ENCODE measurements at places on chromosomes 5 and 9. TPM values are rescaled to one million over a fixed set of nuclear protein-coding genes. Genes with fewer than 3 reads are reported as not detected.
A peak's percentile ranks its signal among the peaks of the same experiment; 100 is the strongest.

GRCh38 chr5:96049398-96050272 lies 88.0 kb upstream of the ELL2 start:
- peak; percentile 74 for DNase-seq

PCSK1 gene
- not detected for total RNA-seq

TEK gene
- 3.3 TPM for total RNA-seq

DNA sequence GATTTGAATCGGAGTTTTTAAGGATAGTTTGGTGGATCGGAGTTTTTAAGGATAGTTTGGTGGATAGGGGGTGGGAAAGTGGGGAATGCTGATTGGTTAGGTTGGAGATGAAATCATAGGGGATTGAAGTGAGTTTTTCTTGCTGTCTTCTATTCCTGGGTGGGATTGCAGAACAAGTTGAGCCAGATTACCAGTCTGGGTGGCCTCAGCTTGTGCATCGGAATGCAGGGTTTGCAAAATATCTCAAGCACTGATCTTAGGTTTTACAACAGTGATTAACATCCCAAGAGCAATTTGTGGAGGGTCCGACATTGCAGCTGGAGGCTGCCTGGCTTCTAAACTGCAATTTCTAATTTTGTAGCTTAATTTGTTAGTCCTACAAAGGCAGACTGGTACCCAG lies 23.1 kb upstream of the NXNL2 start:
- no peak for DNase-seq

PTPA gene
- total RNA-seq: 113 TPM

DNA sequence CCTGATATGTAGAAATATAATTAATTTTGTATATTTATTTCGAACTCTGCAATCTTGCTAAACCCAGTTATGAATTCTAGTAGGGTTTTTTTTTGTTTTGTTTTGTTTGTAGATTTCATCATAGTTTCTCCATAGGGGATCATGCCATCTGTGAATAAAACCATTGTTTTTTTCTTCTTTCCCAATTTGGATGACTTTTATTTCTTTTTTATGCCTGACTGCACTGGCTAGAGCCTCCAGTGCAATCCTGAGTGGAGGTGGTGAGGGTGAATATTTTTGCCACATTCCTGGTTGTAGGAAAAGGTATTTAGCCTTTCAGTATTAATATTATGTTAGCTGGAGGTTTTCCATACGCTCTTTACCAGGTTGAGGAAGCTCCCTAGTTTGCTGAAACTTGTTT lies 70.0 kb upstream of the GFPT2 start:
- DNase-seq: no peak

GRCh38 chr9:89686126-89686525 lies 81.3 kb downstream of the GADD45G start:
- DNase-seq: no peak

NANS gene
- total RNA-seq: 68.0 TPM

DNA sequence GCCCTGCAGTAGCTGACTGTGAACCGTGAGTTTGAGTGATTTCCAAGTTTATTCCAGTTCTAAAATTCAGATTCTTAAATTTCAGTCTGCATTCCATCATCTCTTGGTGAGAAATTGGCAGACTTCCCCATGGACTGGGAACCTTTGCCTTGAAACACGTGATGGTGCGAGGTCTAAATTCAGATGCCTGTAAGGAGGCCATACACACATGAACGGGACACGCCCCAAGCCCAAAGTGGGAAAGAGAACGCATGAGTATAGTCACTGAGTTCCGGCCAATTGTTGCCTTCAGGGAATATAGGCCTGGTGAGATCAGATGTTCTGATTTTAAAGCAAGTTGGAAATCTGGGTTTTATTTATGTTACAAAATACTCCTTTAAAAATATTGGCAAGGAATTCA lies 1084.4 kb upstream of the WWC1 start:
- DNase-seq: peak; percentile 45

DNA sequence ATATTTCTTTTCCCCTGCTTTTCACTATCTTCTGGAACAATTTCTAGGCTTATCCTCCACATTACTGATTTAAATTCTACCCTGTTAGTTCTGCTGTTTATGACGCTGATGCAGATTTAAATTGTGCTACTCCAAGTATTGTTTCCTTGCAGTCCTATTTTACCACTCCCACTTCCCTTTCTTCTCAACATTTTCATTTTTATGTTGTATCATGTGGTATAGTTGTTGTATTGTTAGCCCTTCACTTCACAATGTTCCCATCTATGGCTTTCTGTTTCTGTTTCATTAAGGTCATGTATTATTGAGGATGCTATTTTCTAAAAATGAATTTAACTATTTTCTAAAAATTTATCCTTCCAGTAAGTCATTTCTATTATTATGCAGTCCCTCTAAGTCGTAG lies 254.4 kb downstream of the NDUFS4 start:
- no peak for DNase-seq

TPPP gene
- 0.06 TPM for total RNA-seq

DNA sequence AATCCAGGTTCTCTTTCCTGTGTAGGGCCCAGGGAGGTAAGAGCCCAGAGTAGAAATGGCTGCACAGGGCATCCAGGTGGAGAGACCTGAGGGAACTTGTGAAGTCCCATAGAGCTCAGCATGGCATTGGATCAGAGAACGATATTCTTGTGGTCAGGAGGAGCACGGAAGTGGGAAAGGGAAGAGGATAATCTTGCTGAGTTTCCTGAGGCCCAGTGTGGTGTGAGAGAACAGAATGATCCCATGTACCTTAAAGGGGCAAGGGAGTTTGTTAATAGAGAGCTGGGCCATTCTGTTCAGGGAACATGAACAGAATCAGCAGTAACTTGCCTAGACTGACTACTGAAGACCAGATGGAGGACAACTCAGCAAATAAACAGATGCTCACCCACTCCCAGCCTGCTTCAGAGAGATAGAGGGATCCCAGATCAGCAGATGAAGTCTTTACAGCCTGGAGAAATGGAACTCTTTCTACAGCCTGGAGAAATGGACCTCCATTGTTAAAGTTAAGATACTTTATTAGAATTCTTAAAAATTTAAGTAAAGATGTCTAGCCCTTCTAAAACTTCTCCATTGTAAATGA lies 119.7 kb upstream of the ELL2 start:
- DNase-seq: peak; percentile 88

DNA sequence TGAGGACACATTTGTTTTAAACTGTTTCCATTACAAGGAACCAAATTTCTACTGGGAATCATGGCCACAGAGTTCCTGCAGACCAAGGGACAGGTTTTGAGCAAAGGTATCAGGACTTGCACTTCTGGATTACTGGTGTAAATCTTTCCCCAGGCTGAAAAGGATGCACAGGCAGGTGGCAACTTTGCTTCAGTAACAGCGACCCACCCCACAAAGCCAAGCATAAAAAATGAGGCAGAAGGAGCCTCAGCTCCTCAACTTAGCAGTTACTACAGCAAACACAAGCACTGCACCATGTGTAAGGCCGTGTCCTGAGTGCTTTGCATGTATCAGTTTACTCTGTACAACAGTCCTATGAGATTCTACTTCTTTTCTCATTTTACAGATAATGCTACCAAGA lies 251.9 kb downstream of the EBF1 start:
- no peak for DNase-seq

DNA sequence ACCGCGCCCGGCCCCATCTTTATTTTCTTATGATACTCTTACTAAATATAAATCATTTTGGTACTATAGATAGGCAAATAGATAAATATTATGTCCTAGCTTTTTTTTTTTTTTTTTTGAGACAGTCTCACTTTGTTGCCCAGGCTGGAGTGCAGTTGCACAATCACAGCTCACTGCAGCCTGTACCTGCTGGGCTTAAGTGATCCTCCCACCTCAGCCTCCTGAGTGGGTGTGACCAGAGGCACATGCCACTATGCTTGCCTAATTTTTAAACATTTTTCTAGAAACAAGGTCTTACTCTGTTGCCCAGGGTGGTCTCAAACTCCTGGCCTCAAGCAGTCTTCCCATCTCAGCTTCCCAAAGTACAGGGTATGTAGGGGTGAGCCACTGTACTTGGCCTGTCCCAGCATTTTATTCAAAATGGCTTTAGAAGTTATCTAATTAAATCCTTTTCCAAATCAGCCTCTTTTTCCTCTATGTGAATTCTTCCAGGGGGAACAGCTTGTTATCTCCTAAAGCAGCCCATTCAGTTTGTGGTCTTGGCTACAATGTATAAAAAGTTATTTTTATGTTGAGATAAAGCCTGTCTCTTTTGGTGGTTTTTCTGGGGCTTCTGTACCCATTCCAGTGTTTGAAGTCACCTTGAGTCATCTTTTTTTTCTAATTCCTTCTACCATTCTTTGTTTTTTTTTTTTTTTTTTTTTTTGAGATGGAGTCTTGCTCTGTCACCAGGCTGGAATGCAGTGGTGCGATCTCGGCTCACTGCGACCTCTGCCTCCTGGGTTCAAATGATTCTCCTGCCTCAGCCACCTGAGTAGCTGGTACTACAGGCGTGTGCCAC lies 12.1 kb downstream of the MELK start:
- DNase-seq: peak; percentile 89

DNA sequence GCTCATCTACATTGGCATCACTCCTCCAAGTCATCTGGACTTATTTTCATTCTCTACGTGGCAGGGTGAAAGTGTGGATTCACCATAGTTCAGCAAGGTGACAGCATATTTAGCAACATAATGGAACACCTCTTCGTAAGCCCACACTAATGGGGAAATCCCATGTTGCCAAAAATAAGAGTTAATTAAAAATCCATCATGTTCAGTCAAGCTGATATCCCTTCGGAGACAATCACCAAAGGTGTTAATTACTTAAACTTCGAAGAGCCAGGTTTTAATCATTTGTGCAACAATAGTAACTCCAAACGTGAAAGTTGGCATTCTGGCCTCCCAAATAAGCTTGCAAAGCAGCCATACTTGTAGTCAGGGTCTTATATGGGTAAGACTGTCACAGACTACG lies 242.9 kb downstream of the NSG2 start:
- DNase-seq: no peak

Data from LHCN-M2 (cell line).